CD8-positive, alpha-beta memory T cell (primary cell): ENCODE measurements at places on chromosomes 1 and 21. TPM values are rescaled to one million over a fixed set of nuclear protein-coding genes. Genes with fewer than 3 reads are reported as not detected.

The VHLL gene
- total RNA-seq, result not detected

The AZIN2 gene
- total RNA-seq, result 2.5 TPM

GRCh38 chr1:74641161-74641560, 32.4 kb downstream of the ERICH3 start:
- no peak overlapping the region for H3K27ac ChIP-seq
- H3K4me3 ChIP-seq, result no peak overlapping the region
- no peak for DNase-seq
- H3K4me1 ChIP-seq, result no peaks in the 10 kb centered on the region
- no peaks in the 10 kb centered on the region for H3K36me3 ChIP-seq
- no peaks in the 10 kb centered on the region for H3K27me3 ChIP-seq

GRCh38 chr1:216596281-216596862, 126.9 kb downstream of the ESRRG start:
- no peak overlapping the region for H3K27ac ChIP-seq
- DNase-seq, result no peak
- no peaks in the 10 kb centered on the region for H3K4me1 ChIP-seq
- H3K4me3 ChIP-seq, result no peak overlapping the region

GRCh38 chr21:32043458-32043857, 170.6 kb downstream of the HUNK start:
- H3K27ac ChIP-seq, result no peak overlapping the region
- no peaks in the 10 kb centered on the region for H3K4me1 ChIP-seq
- H3K36me3 ChIP-seq, result no peaks in the 10 kb centered on the region
- no peak for DNase-seq
- no peak overlapping the region for H3K4me3 ChIP-seq
- no peaks in the 10 kb centered on the region for H3K27me3 ChIP-seq

DNA sequence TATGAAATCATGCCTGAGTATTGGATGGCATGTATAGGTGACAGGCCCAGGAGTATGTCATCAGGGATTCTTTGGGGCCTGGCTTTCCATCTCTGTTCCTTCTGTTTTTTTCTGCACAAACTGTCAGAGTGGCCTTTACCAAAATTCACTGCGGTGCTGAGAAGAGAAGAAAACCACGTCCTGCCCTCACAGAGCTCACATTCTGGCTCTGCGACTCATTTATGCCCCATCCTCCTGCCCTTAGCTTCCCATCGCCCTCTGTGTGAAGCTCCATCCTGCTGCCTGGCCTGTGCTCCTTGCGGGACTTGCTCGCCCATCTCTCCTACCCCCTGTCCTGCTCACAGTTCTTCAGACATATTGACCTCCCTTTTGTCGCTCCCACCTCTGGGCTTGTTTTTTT, 73.4 kb downstream of the HUNK start:
- H3K4me1 ChIP-seq, result no peaks in the 10 kb centered on the region
- H3K36me3 ChIP-seq, result no peaks in the 10 kb centered on the region
- DNase-seq, result no peak
- H3K27ac ChIP-seq, result no peak overlapping the region
- no peaks in the 10 kb centered on the region for H3K27me3 ChIP-seq
- no peak overlapping the region for H3K4me3 ChIP-seq

- no peaks in the 10 kb centered on the region for H3K36me3 ChIP-seq
- peak overlapping the region; percentile 88 for H3K4me3 ChIP-seq
- peaks cover 13% of the 10 kb centered on the region for H3K4me1 ChIP-seq
- peak overlapping the region; percentile 78 for H3K27ac ChIP-seq
- DNase-seq, result peak; percentile 7
Observed at GRCh38 chr1:169484683-169485430, 887 bp downstream of the SLC19A2 start.

- DNase-seq, result no peak
- no peak overlapping the region for H3K4me3 ChIP-seq
- no peaks in the 10 kb centered on the region for H3K36me3 ChIP-seq
- H3K27ac ChIP-seq, result no peak overlapping the region
Observed at GRCh38 chr21:25409978-25410377, 197.3 kb downstream of the MRPL39 start.

DNA sequence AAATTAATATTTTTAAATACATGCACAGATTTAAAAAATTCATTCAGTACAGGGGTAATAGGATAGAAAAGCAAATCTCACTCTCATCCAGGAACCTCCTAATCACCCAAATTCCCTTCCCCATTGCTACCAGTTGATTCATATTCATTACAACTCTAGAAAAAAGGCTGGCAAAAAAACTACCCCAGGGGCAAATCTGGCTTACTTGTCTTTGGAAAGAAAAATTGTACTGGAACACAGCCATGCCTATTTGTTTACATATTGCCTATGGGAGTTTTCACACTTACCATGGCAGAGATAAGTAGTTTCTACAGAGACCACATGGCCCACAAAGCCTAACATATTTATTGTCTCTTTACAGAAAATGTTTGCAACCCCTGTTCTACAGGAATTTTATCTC, 8.9 kb upstream of the RBM34 start:
- no peak for DNase-seq
- H3K27ac ChIP-seq, result no peak overlapping the region
- peaks cover 30% of the 10 kb centered on the region for H3K36me3 ChIP-seq
- H3K4me3 ChIP-seq, result no peak overlapping the region
- no peaks in the 10 kb centered on the region for H3K27me3 ChIP-seq
- H3K4me1 ChIP-seq, result no peaks in the 10 kb centered on the region

GRCh38 chr1:204154568-204155255, 2.9 kb upstream of the ETNK2 start:
- no peaks in the 10 kb centered on the region for H3K36me3 ChIP-seq
- H3K27ac ChIP-seq, result no peak overlapping the region
- H3K4me1 ChIP-seq, result peaks cover 9% of the 10 kb centered on the region
- no peak for DNase-seq
- no peak overlapping the region for H3K4me3 ChIP-seq

DNA sequence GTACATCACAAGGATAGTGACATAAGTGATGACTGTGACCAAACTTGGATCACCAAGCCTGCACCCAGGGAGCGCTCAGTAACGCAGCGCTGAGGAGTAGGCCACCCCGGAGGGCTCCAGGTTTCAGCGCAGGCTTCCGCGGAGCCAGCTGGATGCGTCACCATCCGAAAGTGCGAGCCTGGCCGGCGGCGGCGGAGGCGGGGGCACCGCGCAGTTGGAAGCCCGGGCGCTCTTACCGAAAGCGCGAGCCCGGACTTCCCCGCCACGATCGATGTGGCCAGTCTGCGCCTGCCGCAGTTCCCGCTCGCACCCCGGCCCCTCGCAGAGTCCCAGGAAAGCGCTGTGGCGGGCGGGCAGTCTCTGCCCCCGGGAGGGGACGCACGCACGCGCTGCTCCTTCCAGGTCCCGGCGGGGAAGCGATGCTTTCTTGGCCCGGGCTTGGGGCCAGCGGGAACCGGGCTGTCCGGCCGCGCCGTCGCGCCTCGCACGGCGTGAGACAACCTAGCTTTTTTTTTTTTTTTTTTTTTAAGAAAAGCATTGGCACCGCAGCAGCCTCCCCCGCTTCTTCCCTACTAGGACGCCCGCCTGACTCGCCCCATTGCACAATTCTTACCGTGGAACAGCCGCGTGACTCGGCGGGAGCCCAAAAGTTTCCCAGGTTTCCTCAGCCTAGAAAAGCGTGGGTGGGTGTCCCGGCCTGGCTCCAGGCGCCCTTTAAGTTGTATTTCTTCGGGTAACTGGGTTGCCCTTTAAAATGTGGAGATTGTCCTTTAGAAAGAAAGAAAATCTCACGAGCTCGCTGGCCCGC, 36.4 kb upstream of the JAK1 start:
- H3K4me1 ChIP-seq, result peaks cover 18% of the 10 kb centered on the region
- no peak overlapping the region for H3K27ac ChIP-seq
- DNase-seq, result peak; percentile 74
- H3K36me3 ChIP-seq, result no peaks in the 10 kb centered on the region

- H3K4me1 ChIP-seq, result peaks cover 8% of the 10 kb centered on the region
- no peak overlapping the region for H3K27ac ChIP-seq
- H3K27me3 ChIP-seq, result no peaks in the 10 kb centered on the region
- H3K4me3 ChIP-seq, result no peak overlapping the region
- H3K36me3 ChIP-seq, result no peaks in the 10 kb centered on the region
Observed at GRCh38 chr1:243513726-243514491, 258.1 kb downstream of the SDCCAG8 start.

DNA sequence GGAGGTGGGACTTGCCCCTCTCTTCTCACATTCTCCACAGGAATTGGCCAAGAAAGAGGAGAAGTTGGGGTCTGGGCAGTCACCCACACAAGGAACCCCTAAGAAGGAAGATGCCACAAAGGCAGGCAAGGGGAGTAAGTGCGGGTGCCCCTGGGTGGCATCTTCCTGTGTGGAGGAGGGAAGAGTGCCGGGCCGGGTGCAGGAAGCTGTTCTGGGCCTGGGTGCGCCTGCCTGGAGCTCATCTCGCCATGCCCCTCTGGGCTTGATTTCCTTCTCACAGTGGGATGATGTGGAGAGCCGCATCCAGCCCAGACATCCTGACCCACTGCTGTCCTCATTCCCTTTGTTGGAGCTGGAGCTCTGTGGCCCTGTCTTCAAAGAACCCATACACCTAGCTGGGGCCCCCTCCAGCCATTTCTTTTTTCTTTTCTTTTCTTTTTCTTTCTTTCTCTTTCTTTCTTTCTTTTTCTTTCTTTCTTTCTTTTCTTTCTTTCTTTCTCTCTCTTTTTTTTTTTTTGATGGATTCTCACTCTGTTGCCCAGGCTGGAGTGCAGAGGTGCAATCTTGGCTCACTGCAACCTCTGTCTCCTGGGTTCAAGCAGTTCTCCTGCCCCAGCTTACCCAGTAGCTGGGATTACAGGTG, 9.3 kb downstream of the LRRC71 start:
- H3K4me1 ChIP-seq, result no peaks in the 10 kb centered on the region
- no peak overlapping the region for H3K4me3 ChIP-seq
- H3K27me3 ChIP-seq, result peaks cover 27% of the 10 kb centered on the region
- no peaks in the 10 kb centered on the region for H3K36me3 ChIP-seq
- H3K27ac ChIP-seq, result no peak overlapping the region

GRCh38 chr1:203426366-203426765, 49.2 kb upstream of the PRELP start:
- no peak for DNase-seq
- H3K36me3 ChIP-seq, result no peaks in the 10 kb centered on the region
- no peaks in the 10 kb centered on the region for H3K4me1 ChIP-seq
- H3K27ac ChIP-seq, result no peak overlapping the region
